ENCODE measurements at places on chromosomes 11 and 22.

GRCh38 chr22:49965091-49966040 lies 4.8 kb downstream of the PIM3 start:
- no peak for DNase-seq

- DNase-seq = no peak
These were observed 24.2 kb downstream of the KREMEN1 start for GRCh38 chr22:29096736-29097669.

GRCh38 chr11:112555491-112556364 lies 295.1 kb upstream of the PLET1 start:
- DNase-seq = peak; percentile 2

- no peak for DNase-seq
These were observed 34.4 kb downstream of the LRRC32 start for GRCh38 chr11:76635991-76636738.

DNA sequence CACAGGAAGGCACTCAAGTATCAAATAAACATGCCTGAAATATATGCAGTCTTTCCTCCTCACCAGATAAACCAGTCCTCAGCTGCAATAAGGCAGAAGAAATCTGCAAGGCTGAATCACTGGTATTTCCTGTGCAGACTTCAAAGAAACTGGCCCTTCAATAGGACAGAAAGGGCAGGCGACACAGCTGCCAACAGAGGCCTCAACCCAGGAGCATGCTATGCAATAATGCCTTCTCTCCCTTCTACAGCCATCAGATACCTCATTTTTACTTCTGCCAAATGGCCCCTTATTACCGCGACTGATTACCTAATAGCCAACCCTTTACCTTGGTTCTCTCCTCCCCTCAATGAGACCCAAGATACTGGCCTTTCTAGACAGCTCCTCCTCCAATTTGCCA lies 8.0 kb downstream of the NUMA1 start:
- no peak for DNase-seq

DNA sequence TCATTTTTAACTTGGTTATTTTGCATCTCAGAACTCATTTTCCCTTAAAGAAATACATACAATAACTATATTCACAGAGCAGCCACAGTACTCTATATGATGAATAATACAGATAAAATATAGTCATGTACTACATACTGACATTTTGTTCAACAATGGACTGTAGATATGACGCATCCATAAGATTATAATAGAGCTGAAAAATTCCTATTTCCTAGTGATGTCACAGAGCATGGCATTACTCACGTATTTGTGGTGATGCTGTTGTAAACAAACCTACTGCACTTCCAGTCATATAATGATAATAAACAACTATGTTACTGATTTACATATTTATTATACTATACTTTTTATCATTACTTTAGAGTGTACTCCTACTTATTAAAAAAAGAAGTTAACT lies 38.7 kb downstream of the NARS2 start:
- no peak for DNase-seq

- DNase-seq = no peak
These were observed 68.8 kb upstream of the CLTCL1 start for GRCh38 chr22:19360300-19360792.

DNA sequence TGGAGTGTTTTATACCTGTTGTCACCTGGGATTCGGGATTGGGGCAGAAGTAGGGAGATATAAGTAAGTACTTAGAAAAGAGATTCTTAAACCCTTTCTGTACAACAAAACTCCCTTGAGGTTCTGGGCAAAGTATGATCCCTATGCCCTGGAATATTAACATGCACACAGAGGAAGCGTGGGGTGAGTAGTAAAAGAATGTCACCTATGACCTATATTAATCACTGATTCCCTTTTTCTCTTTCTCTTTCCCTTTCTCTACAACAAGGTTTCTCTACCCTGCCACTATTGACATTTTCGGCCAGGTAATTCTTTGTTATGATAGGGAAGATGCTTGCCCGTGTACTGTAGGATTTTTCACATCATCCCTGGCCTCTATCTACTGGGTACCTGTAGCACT lies 209.7 kb upstream of the PLET1 start:
- no peak for DNase-seq

DNA sequence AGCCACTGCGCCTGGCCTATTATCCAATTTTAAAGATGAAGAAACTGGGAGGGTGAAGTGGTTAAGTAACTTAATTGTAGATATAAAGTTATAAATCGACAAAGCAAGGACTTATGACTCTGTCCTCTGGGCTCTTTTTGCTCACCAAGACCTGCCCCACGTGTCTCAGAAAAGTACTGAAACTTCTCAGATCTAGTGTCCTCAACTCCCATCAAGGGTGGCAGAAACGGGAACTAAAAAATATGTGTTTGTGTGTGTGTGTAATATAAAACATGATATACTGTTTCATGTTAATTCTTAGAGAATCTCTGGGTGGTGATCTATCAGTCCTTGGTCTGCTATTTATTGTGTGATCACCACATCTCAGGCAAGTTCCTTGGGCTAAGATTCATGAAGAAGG lies 104.9 kb downstream of the GAB2 start:
- no peak for DNase-seq

DNA sequence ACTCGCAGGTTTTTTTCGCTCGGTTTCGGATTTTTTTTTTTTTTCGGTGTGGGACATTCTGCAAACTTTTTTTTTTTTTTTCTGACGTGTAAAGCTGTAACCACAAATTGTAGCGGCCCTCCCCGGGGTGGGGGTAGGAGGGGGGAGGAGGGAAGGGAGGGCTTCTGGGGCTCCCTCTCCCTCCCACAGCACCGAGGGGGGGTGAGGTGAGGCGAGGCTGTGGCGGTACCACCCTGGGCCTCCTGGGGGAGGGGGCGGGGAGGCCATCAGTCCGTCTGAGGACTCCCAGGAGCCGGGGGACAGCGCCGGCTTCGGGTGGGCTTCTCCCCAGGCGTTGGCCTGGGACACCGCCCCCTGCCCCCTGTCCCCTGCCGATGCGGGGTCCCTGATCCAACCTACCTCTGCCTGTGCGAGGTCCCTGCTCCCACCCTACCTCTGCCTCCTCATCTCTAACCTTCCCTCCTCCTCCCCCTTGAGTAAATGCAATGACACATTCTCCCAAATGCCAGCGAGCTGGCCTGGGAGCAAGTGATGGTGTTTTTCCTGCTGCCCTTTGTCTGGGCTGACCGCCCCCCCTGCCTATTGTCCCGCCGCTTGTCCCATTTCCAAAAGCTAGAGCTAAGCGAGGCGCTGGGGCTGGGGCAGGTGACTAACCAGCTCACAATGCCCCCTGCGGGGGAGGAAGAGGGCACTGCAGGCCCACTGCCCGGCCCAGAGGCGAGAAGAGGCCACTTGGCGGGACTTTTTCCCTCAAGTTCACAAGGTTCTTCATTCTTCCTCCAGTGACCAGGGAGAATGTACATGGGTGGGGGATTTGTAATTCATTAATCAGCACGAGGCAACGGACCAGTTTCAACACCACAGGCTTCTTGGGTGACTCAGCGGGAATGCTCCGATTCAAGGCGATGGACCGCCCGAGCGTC lies 511 bp upstream of the CLCF1 start:
- peak; percentile 26 for DNase-seq

DNA sequence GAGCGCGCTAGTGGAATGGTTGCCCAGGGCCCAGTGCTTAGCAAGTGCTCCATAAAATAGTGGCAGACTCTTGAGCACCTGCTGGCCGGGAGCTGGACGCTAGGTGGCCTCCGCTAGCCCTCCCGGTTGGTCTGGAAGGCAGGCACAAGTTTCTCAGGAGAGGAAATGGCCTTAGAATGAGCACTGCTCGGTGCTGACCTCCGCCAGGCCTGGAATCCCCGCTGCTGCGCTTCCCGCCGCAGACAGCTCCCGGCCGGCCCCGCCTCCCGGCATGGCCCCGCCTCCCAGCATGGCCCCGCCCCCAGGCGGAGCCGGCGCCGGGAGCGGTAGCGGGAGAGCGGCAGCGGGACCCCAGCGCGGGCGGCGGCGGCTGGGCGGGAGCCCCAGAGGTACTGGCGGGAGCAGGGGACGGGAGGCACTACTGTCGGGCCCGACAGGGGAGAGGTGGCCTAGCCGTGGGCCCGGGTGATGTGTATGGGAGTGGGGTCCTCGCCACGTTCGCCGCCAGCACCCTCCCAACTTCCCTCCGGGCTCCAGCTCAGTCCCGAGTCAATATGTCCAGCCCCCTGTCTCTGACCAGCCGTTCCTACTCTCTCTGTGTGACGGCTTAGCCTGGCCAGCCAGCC lies at the start of gene SIPA1:
TSS of gene SIPA1 (plus strand) at position 308 of the 626 bp plus-strand sequence. CDS start 2,821 bp downstream, outside the sequence.
- peak; percentile 67 for DNase-seq

DNA sequence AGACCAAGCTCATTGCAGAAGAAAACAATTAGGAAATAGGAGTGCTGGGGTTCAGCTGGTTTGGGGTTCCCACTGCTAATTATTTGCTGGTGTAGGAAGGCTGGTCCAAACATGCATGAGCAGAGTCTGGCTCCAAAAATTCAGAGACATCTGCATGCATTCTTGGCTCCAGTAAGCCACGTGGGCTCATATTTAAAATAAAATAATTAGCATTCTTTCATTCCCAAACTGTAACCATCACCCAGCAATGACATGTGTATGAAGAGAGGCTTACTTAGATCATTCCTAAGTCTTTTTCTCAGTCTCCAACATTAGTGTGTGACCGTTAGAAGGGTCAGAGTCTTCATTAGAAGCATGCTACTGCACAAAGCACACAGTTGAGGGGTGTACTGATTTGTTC lies 58.4 kb downstream of the EFCAB6 start:
- DNase-seq = no peak

DNA sequence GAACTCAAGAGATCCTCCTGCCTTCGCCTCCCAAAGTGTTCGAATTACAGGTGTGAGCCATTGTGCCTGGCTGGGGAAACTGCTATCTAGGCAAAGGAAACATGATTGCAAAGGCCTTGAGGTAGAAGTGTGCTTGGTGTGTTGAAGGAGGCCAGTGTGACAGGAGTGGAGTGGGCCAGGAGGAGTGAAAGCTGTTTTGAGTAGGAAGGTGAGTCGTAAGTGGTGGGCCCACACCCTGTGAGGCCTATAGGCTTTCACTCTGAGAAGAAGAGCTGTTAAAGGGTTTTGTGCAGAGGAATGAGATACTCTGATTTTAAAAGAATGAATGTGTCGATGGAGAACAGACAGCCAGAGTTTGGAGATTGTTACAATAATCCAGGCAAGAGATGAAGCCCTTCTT lies 43.4 kb downstream of the WEE1 start:
- no peak for DNase-seq

GRCh38 chr11:94002226-94002625 lies 18.9 kb upstream of the HEPHL1 start:
- no peak for DNase-seq

GRCh38 chr11:3865388-3866193 lies 10.1 kb downstream of the STIM1 start:
- DNase-seq = no peak

GRCh38 chr11:126834573-126834972 lies 166.0 kb downstream of the KIRREL3 start:
- DNase-seq = no peak

DNA sequence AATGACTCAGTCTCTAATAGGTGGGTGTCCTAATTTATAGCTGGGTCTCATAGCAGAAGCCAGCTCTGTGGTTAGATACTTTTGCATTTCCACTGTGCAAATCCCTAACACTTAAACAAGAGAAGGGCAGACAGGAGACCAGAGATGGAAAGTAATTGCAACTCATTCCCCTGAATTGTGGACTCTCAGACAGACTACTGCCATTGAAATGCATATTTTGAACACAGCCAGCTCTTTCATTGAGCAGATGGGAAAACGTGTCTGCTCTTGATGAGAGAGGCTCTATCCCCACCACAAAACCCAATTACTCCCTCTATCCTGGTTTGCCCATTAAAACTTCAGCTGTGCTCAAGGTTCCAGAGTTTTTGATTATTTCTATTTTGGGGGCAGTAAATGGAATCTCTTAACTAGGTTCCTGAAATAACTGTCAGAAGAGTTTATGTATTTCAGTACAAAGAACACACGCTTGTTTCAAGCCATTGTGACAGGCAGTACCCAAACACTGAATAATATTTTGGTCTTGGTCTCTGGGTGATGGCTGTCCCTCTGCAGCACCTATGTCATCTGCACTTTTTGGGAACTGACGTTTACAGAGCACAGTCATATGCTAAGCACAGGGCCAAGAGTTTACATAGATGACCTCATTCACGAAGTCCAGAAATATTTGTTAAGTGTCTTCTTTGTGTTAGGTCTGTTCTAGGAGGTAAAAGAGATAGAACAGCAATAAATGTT lies 41.7 kb downstream of the FAM227A start:
- DNase-seq = no peak

DNA sequence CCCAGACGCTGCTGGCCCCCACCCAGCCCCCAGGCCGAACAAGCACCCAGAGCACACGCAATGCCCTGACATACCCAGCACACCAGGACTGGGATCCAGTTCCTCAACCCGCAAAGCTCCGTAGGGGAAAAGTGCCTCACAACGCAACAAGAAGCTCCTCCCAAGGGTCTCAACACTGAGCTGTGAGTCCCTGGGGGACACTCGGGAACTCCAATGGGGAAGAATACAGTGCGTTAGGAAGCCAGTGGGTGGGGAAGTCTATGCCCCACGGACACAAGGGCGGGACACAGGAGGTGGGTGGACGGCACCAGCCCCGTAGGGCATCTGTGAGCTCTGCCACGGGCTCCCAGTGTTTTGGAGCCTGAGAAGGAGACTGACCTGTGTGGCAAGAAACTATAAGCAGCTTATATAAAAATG lies 1.6 kb downstream of the DEAF1 start:
- DNase-seq = no peak

GRCh38 chr11:38123673-38124072 lies 1525.6 kb upstream of the RAG2 start:
- no peak for DNase-seq

DNA sequence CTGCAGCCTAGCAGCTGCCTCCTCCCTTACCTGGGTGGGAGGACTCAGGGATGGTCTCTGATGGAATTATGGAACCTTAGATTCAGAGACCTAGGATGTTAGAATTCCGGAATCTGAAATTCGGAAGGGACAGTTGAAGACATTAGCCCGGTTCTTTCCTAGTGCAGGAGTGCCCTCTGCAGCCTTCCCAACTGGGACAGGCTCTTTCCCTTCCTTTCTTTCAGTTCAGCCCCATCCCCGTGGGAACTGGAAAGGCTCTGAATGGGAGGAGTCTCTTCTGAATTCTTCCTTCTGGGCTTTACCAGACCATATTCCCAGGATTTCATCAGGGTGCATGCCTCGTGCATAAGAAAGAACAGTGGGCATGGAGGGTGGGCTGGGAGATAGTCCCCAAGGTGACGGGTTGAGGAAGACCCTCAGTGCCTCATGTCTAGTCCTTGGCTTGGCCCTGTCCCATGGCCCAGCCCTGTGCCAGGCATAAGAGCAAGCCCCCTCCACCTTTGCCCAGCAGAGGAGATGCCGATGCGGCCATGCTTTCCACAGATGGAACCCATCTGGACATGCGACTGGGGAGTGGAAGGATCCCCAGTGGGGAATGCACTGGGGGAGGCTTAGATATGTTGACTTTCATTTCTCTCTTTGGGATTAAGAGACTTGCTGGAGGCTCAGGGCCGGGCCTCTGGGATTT lies 14.4 kb downstream of the DNAJB13 start:
- DNase-seq = no peak

GRCh38 chr22:21624120-21624879 lies 5.5 kb downstream of the YDJC start:
- no peak for DNase-seq

GRCh38 chr11:69203381-69203780 lies 47.6 kb downstream of the SMIM38 start:
- DNase-seq = no peak
